ENCODE measurements at places on chromosomes 5 and 9.

DNA sequence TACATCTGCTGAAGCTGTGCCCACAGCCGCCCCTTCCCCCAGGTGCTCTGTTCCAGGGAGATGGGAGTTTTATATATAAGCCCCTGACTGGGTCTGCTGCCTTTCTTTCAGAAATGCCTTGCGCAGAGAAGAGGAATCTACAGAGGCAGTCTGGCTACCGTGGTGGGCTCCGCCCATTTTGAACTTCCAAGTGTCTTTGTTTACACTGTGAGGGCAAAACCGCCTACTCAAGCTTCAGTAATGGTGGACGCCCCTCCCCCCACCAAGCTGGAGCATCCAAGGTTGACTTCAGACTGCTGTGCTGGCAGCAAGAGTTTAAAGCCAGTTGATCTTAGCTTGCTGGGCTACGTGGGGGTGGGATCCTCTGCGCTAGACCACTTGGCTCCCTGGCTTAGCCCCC, 41.3 kb downstream of the RANBP17 start:
- no peak for DNase-seq

GRCh38 chr9:108477529-108478006, 378.2 kb downstream of the ACTL7B start:
- peak; percentile 62 for DNase-seq

GRCh38 chr5:23977997-23978396, 470.6 kb downstream of the PRDM9 start:
- DNase-seq = no peak

DNA sequence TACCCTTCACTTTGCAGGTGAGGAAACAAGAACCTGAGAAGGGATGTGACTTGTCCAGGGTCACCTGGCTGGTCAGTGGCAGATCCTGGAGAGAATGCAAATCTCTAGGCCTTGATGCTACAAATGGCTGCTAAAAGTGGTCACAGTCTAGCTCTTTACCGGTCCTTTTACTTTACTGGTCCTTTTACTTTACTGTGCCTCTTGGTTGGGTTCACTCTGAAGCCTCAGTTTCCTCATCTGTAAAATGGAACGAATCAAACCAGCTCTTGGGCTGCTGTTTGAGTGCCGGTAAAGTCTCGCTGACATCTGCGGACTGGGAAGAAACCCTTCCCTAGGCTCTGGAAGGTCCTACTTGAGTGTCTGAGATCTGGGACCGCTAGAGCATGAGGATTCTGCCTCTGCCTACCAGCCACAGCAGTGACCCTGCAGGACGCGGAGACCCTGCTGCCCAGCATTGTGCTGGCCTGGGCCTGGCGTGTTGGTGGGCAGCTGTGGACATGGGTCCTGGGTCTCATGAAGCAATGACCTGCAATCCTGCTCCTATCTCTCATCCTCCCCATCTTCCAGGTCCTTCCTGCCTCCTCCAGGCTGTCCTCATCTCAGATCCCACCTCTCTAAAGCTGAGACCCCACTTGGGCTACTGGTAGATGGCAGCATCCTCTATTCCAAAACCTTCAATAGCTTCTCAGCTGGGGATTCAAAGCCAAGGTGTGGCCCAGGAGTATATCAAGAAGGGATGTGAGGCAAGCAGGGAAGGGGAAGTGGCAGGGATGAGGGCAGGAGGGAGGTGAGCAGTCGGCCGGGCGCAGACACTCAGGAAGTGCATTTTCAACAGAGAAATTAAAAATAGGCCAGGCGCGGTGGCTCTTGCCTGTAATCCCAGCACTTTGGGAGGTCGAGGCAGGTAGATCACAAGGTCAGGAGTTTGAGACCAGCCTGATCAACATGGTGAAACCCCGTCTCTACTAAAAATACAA, 13.3 kb downstream of the CORO2A start:
- no peak for DNase-seq

DNA sequence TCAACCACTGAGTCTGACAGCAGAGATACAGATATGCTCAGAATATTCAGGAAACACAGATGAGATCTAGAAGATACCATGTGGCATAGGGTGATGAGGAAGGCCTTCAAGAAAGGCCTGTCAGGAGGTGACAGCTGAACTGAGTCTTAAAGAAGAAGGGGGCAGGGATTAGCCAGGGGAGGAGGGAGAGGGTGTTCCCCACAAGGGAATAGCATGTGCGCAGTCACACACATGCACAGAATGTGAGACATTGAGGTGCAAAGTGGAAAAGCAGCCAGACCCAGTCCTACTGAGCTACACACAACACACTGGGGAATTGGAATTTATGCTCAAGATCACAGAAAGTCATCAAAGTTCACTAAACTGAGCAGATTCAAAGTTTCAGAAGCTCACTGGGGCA, 3.0 kb upstream of the SLC25A48 start:
- no peak for DNase-seq

- DNase-seq = no peak
Observed at GRCh38 chr5:146098047-146098446, 7.3 kb downstream of the PLAC8L1 start.

GRCh38 chr9:35649431-35650340, 1.0 kb downstream of the SIT1 start:
- no peak for DNase-seq

GRCh38 chr5:14534773-14535172, 46.8 kb upstream of the OTULINL start:
- DNase-seq = no peak

- peak; percentile 86 for DNase-seq
Observed at GRCh38 chr9:124617477-124618141, 110.4 kb upstream of the NR5A1 start.

DNA sequence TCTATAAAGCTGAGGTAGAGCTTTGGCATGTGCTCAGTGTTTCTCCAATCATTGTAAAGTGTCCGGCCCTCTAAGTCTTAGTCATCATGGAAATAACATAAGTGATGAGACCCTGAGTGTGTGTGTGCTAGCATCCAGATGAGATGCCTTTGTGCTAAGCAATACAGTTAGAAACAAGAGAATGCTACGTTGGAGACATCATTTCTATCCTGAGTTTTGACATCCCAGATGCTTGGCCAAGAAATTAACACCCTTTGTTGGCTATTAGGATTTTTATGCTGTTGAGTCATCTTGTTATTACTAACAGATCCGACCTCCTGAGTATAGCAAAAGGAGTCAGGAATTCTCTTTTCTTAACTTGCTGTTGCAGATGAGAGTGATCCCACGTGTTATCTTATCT, 508.0 kb downstream of the GADD45G start:
- DNase-seq = no peak

- DNase-seq = no peak
Observed at GRCh38 chr9:21711504-21711903, 90.9 kb upstream of the MTAP start.

GRCh38 chr5:69007163-69007562, 86.7 kb upstream of the SLC30A5 start:
- DNase-seq = no peak

GRCh38 chr5:55140908-55141665, 18.9 kb upstream of the GPX8 start:
- DNase-seq = no peak

GRCh38 chr5:145237843-145238242, 597.3 kb downstream of the PRELID2 start:
- DNase-seq = peak; percentile 60

- no peak for DNase-seq
Observed at GRCh38 chr9:78919701-78920100, 622.8 kb downstream of the PSAT1 start.

- no peak for DNase-seq
Observed at GRCh38 chr9:73199886-73200285, 48.2 kb downstream of the ANXA1 start.

- peak; percentile 16 for DNase-seq
Observed at GRCh38 chr9:131019388-131020239, 10.6 kb downstream of the LAMC3 start.

DNA sequence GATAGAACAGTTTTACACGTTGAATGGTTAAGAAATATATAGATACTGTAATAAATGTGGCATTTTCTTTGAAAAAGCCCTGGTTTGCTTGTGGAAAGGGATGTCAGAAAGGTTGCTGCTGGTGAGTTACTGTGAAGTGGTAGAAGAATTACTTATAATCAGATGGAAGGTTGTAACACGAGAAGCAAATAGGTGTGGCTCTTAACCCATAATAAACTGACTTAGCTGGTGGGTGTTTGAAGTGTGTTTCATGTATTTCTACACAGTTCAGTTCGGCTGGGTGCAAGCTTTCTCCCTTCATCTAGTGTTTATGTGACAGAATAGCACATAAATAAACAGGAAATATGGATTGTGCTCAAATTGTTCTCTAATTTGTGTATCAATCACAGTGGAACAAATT, 5.5 kb downstream of the CNOT6 start:
- DNase-seq = no peak

- no peak for DNase-seq
Observed at GRCh38 chr9:79610791-79611614, 39.2 kb downstream of the TLE4 start.

- DNase-seq = no peak
Observed at GRCh38 chr9:13809401-13809800, 504.5 kb downstream of the NFIB start.

- peak; percentile 18 for DNase-seq
Observed at GRCh38 chr5:59021837-59022514, 439.1 kb downstream of the RAB3C start.

DNA sequence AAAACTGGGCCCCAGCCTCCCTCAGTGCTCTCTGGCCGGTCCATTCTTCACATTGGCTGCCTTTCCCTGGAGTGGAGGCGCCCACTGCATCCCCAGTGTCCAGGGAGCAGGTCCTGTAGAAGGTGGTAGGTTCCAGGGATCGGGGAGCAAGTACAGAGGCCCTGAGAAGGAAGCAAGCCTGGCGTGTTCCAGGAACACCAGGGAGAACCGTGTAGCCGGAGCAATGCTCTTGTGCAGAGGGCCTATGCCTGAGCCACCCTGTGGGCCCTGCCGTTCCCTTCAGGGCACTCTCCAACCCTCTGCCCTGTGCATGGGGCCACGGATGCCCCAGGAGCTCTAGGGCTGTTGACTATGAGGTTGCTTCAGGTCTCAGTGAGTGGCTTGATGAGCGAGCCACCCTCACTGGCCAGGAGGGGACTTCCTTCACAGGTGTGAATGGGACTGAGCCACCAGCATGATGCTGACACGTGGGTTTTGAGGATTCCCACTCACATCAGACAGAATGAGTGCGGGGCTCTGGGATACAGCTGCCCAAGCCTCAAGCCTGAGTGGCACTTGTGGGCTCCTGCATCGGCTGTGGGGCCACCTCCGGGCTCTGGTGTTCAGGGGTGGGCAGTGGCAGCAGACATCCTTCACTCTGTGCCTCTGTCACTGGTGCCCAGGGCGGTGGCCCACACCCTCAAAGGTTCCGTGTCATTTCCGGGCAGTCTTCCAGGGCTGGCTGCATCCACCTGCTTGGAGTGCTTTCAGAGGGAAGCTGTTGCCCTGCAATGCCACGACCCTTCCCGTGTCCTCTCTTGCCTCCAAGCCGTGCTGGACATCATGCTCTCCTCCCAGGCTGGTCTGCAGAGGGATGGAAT, 54.4 kb downstream of the ADAMTS2 start:
- DNase-seq = no peak

- no peak for DNase-seq
Observed at GRCh38 chr9:75111019-75111622, 22.8 kb downstream of the OSTF1 start.

- DNase-seq = peak; percentile 49
Observed at GRCh38 chr9:92716557-92716956, 46.6 kb upstream of the IPPK start.

DNA sequence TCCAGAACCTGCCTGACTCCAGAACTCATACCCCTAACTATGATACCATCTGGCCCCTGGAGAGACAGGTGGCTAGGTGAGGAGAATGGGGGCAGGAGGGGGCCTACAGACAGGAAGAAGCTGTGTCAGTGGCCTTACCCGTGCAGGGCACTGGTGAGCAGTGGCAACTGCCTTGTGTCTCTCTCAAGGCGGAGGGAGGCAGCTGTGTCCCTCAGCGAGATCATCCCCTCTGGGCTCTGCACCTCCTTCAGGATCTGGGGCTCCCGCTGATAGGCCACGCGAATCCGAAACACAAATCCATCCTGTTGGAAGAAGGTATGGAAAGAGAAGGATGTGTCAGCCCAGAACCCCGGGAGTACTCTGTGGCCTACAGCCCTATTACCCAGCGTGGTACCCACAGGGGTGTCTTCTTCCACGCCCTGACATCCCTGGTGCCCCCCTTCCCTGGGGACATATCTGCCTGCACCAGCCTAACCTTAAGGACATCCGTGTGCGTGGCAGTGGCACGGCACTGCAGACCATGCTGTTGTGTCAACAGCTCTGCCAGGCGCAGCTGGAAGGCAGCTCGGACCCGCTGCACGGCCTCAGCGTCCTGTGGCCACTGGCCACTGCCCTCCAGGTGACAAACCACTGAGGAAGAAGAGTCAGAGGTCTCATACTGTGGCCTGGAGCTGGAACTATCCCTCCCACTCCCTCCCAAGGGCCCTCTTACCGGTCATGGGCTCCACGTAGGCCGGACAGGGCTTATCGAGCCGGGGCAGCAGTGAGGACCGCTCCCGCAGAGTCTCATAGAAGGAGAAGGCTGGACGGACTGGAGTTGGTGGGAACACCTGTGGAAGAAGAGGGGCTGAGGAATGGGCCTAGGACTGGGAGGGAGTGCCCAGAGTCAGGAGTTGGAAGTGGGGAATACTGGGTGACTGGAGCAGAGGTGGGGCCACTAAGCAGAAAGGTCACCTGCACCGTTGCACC, 7.8 kb downstream of the NOL6 start:
- DNase-seq = no peak

DNA sequence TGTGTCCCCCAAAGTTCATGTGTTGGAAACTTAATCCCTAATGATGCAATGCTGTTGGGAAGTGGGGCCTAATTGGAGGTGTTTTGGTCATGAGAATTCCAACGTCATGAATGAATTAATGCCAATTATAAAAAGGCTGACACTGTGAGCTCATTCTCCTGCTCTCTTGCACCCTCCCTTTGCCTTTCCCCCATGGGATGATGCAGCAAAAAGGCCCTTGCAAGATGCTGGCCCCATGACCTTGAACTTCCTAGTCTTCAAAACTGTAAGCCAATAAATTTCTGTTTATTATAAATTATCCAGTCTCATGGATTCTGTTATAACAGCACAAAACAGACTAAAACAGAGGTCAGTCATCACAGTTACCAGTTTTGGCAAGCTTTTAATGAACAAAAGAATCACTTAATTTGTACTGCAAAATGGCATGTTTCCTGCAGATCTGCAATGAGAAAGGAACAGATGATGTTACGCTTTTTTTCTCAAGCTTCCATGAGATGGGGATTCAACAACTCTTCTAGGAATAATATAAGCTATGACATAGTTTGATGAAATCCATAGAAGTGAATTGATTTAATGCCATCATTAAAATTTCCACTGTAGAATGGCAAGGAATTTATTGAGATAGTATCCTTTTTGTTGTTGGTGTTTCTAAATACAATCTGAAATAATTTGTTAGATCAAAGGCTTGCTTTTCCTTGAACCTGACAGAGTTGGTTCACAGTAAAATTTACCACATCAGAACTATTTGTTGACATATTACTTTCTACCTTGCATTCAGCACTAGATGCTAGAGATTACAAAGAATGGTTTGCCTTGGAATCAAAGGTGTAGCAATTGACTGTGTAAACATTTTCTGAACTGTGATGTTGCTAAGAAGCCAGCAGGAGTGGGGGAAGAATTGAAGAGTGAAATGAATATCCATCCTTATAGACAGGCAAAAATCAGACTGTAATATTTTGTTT, 29.3 kb upstream of the RFK start:
- peak; percentile 27 for DNase-seq

GRCh38 chr9:18358325-18358724, 115.6 kb upstream of the ADAMTSL1 start:
- no peak for DNase-seq

GRCh38 chr9:12702160-12702758, 9.1 kb downstream of the TYRP1 start:
- no peak for DNase-seq

- DNase-seq = no peak
Observed at GRCh38 chr9:97856857-97857605, 4.0 kb downstream of the FOXE1 start.

GRCh38 chr5:178307267-178308045, 74.9 kb upstream of the PHYKPL start:
- no peak for DNase-seq
